ENCODE measurements at places on chromosomes 2 and 18.
A peak's percentile ranks its signal among the peaks of the same experiment; 100 is the strongest.

- peak; percentile 27 for DNase-seq
Observed at GRCh38 chr18:75810961-75811551, 383.6 kb upstream of the SMIM21 start.

GRCh38 chr2:235935773-235936172 lies 232.4 kb downstream of the GBX2 start:
- DNase-seq = no peak

DNA sequence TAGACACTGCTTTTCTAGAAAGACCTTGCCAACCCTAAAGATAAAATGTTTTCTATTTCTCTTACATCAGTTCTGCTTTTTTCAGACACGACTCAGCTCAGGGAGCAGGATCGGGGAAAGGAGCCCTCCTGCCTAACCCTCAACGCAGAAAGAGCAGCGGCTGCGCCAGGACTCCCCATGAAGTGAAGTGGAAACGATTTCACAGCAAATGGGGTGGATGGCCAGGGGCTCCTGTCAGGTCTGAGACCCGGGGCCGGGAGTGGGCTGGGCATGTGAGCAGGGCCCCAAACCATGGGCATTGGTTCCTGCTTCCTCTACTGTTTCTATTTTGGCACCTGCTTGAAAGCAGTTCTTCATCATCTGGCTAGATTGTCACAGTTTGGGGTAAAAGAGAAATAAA lies 89.4 kb upstream of the PXDN start:
- no peak for DNase-seq

GRCh38 chr2:28627722-28628480 lies 123.7 kb upstream of the PPP1CB start:
- peak; percentile 55 for DNase-seq

All from fibroblast of skin of abdomen (primary cell).